CD4-positive, CD25-positive, alpha-beta regulatory T cell (primary cell): ENCODE measurements at places on chromosomes 7 and 10.

- no peak for DNase-seq
These were observed 1.6 kb downstream of the EXOSC1 start for GRCh38 chr10:97444212-97444611.

- no peak for DNase-seq
These were observed 143.1 kb downstream of the GNAI1 start for GRCh38 chr7:80277434-80278427.

DNA sequence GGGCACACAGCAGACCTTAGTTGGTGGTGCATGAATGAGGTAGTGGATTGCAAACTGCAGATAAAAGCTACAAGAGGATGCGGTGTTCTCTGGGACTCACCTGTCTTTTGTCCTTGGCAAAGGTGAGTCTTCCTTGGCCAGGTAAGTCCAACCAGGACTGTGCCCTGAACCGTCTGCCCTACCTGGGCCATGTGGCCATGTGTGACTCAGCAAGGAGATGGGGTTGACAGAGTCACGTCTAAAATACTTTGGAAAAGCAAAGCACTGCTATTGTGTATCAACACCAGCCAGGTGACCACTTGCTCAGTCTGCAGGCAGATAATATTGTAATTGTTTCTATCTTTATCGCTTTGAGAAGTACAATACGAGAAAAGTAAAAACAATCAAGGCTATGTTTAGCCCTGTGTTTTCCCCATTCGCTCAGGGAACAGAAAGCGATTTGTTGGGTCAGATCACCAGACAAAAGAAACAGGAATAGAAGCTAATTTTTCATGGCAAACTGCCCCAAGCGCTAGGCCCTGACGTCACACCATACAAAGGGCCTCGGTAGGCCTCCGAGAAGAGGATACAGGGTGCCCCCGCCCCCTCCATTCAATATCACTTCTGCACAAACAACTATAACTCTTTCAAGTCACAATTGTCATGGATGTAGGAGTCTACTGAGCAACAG lies 57.3 kb downstream of the FAM53B start:
- DNase-seq: no peak

DNA sequence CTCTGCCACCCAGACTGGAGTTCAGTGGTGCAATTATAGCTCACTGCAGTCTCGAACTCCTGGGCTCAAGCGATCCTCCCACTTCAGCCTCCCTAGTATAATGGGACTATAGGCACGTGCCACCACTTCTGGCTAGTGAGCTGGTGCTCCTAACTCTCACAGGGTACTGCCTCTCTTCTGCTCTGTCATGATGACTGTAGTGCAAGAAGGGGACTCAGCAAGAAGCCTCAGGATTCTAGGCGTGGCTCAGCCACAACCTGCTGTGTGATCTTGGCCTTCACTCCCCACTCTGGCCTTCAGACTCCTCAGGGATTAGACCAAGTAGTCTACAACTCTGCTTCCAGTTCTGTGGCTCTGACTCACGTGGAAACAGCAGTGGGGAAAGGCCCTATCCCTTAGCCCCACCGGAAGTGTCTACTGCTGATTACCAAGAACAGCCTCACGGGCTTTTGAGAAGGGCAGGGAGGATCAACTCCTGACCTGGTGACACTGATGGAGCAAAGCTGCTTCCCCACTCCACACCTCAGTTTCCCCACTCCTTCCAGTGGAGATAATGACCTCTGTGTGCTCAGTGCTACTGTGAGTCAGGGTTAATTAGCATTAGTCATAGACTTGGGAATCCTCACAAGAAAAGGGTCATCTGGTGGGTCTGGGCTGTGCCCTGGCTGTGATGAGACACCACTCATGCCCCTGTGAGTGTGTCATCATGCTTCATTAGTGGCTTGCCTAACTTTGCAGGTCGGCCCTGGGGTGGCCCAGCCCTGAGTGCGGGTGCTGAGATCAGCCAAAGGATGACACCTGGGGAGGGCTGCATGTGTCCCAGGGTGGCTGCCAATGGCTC lies 41.1 kb downstream of the ZC3HC1 start:
- DNase-seq: no peak
